SHP77 treated with DMSO at 0.1 percent for 48 hours (cell line): ENCODE measurements at places on chromosomes 7 and 10.

DNA sequence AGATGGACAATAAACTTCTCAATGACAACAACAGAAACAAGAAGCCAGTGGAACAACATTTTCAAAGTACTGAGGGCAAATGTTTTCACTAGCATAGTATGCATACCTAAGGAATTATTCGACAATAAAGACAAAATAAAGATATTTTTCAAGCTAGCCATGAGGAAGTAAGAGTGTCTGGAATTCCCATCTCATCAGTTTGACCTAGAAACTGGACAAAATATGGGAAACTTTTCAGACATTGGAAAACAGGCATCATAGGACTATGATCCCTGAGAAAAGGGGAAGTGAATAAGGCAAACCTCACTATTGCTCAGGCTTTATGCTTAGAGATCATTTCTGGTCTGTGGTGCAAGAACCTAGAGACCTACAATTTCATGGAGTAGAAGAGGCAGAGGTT lies 86.3 kb downstream of the OAT start:
- no peak for DNase-seq

- no peak for DNase-seq
These were observed 53.0 kb upstream of the PITRM1 start for GRCh38 chr10:3225561-3225960.

DNA sequence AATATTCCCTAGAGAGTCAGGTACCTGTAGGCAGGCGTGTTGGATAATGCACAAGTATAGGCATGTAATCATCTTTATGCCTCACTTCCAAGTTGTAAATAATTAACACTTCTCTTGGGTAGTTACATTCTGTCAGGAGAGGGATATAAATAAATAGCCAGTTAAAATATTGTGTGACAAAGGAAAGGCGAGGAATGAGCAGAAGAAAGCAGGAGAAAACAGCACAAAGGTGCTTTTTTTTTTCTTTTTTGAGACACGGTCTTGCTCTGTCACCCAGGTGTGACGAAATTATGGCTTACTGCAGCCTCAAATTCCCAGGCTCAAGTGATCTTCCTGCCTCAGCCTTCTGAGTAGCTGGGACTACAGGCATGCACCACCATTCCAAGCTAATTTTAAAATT lies 99.2 kb upstream of the LYZL2 start:
- DNase-seq: no peak

DNA sequence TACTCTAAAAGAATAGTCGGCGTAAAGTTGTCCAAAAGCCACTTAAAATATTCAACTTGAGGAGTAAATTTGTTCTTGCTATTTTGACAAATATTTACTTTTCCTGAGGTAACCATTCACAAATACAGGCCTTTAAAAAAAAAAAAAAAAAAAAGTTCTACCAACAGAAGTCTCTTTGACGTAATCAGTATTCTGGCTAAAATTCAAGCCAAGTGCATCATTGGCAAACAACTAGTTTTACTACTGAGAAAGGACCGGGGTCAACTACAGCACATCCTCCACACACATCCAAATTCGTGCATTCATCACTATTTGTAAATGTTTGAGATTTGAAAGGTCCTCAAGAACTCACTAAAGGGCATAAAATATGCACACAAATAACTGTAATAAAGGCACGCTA lies 2.0 kb downstream of the OAT start:
- DNase-seq: no peak

DNA sequence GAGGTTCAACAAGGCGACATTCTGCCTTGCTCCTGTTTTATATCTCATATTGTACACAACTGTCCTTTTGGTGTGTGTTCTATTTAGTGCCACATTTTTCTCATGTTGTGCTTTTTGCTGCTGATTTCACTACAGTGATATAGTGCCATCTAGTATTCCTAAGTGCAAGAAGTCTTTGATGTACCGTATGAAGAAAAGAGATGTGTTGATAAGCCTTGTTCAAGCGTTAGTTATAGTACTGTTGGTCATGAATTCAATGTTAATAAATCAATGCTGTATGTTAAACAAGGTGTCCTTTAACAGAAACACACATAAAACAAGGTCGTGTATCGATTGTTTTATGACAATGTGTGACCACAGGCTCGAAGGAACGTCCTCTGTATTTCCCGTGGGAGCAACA lies 939.4 kb downstream of the GATA3 start:
- no peak for DNase-seq
